Putamen (tissue), 1 donor: ENCODE measurements at places on chromosomes 4 and X.
A peak's percentile ranks its signal among the peaks of the same experiment; 100 is the strongest.

- no peak for DNase-seq
These were observed 21.2 kb upstream of the MSX1 start for GRCh38 chr4:4838051-4838935.

GRCh38 chrX:18885328-18886004 is 98.4 kb downstream of the PHKA2 start:
- peak; percentile 16 for DNase-seq

GRCh38 chrX:19571711-19572110 is 56.4 kb upstream of the MAP3K15 start:
- no peak for DNase-seq

- no peak for DNase-seq
These were observed 14.6 kb upstream of the ATXN3L start for GRCh38 chrX:13334491-13334890.

DNA sequence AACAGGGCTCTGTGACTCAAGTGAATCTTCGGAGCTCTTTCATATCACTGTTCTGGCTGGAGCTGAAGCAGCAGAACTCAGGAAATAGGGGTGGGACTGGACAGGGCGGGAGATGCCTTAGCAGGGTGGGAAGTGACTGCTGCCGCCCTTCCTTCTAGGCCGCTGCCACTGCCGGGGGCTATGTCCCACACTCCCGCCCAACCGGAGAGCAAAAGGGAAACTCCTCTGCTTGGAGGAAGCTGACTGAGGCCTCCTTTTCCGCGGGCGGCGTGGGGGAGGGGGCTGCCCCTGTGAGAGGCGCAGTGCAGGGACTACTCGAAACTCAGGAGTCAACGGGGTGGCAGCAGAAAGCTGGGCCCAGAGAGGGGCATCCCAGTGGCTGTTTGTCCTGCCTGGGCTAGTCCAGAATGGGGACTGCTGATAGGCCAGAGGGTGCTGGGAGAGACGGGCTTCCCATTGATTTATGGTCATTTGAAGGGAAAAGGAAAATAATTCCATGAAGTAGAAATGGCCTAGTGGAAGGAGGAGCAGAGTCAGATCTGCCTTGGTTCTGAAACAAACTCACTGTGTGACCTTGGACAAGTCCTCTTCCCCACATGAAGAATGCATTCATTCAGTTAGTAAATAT is 36.9 kb downstream of the STARD8 start:
- no peak for DNase-seq

- DNase-seq = no peak
These were observed 12.7 kb upstream of the HPF1 start for GRCh38 chr4:169770416-169770815.

- DNase-seq = no peak
These were observed 244.9 kb downstream of the FRMPD4 start for GRCh38 chrX:12383196-12383595.

DNA sequence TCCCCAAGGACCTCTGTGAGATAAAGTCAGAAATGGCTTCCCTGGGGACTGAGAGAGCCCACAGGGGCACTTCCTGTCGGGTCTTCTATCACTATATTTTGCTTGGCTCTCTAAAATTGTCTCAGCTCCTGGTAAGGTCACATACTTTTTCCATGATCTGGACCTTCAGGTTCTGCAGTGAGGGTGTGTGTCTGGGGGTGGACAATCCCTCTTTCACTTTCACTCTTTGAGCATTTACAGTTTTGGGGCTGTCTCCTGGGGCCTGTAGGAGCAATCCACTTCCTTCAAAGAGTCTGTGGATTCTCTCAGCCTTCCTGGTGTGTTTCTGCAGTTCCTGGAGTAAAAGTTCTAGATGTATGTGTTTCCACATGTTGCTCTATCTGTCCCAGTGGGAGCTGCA is 335.7 kb downstream of the FSTL5 start:
- no peak for DNase-seq
